Endothelial cell of umbilical vein (primary cell): ENCODE measurements at places on chromosomes 6 and 20.

GRCh38 chr6:70221025-70221714 is 81.7 kb downstream of the COL9A1 start:
- peak; percentile 32 for DNase-seq

DNA sequence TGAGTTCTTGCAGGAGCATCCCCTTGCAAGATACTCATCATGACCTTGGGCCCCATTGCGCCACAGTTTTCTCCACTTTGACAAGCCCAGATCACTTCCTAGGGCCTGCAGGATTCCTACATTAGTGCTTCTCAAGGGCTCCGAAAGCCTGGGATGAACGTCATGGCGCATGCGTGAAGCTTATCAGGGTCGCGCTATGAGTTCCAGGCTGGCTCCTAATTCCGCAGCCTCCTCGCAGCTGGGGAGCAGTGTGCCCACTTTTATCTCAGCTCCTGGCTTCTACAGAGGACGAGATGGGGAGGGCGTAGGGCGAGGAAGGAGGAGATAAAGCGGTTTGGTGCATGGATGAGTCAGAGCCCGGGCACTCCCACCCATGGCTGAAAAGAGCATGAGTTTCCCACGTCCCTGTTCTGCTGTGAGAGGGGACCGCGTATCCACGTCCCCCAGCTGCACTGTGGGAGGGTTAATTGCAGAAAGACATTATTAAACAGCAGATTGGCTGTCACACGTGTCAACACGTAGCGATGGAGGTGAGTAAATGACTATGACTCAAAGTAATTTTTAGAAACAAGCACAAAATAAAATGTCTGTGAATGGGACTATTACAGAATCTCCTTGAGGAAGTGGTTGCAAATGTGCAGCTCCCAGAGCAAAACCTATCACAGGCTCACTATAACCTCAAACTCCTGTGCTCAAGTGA is 72.9 kb upstream of the DSP start:
- peak; percentile 21 for DNase-seq

- no peak for DNase-seq
Observed at GRCh38 chr20:38392356-38392755, 42.8 kb downstream of the SNHG17 start.

GRCh38 chr6:147268254-147268653 is 64.0 kb downstream of the STXBP5 start:
- DNase-seq, result peak; percentile 11

- peak; percentile 83 for DNase-seq
Observed at GRCh38 chr6:84645563-84646266, 118.7 kb downstream of the TBX18 start.

GRCh38 chr20:33773412-33774089 is 37.6 kb upstream of the CHMP4B start:
- DNase-seq, result no peak

DNA sequence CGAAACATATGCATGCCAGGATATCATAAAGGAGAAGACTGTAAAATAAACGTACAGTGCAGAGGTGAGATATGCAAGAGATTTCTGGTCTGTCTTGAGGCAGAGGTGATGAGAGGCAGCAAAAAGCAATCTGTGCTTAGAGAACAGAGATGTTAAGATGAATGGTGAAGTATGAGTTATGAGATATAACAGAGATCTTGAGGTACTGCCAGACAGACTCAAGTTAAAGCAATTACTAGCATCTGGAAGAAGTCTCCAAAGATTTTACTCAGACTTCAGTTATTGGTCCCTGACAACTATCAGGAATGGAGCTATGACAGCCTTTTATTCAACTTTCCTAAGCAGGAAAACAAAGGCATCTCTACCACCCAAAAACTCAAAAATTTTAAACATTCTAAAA is 122.8 kb upstream of the DST start:
- DNase-seq, result no peak

DNA sequence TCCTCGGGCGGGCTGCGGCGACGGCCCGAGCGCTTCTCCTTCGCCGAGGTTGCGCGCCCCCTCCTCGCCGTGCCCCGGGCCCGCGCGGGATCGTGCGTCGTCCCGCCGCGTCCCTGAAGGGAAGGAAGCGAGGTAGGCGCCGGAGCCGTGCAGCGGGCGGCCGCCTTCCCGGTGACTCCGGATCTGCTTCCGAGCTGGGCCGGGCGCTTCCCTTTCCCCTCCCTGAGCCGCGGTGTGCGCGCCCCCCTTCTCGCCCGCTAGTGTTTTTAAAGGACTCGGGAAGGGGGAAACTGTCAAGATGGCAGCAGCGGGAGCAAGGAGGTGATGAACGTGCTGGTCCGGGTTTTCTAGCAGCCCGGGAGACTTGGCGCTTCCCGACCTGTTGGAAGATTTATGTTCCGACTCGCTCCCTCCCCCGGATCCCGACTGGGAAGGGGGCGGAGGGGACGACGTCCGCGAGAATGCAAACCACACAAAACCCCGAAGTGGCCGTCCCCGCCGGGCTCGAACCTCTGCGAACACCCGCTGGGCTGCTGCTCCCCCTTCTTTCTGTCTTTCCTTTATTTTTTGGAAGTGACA is 744 bp upstream of the FOXO3 start:
- DNase-seq, result peak; percentile 85

GRCh38 chr20:8039042-8039441 is 19.5 kb upstream of the TMX4 start:
- no peak for DNase-seq

DNA sequence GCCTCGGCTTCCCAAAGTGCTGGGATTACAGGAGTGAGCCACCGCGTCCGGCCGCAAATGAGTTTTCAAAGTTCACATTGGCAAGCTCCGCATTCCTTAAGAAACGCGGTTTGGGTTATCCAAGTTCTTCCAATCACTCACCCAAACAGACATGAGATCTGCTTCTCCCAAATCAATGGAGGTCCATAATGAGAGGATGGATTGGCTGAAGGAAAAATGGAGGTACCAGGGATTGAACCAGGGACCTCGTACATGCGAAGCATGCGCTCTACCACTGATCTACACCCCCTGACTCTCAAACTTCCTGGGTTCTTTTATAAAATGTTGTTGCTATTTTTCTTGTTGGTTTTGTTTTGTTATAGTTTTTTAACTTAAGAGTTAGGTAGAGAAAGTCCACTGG is 170.0 kb downstream of the GPX5 start:
- DNase-seq, result no peak

- DNase-seq, result no peak
Observed at GRCh38 chr20:6921717-6922386, 154.4 kb downstream of the BMP2 start.

DNA sequence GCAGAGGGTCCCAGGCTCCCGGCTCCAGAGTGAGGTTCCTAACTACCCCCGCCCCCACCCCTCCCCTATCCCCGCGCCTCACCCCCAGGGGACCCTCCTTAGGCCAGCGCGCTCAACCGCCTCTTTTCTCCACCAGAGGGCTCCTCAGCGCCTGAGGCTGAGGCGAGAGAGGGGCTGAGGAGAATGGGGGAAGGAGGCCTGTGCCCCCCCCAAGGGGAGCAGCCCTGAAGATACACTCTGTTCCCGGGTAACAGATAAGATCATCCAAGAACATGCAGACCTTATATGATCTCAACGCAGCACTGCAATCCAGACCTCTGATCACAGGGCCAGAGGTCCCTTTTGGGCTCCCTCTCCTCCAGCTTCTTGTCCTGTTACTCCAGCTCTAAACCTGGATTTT is 43.3 kb upstream of the MRPS10 start:
- DNase-seq, result no peak

DNA sequence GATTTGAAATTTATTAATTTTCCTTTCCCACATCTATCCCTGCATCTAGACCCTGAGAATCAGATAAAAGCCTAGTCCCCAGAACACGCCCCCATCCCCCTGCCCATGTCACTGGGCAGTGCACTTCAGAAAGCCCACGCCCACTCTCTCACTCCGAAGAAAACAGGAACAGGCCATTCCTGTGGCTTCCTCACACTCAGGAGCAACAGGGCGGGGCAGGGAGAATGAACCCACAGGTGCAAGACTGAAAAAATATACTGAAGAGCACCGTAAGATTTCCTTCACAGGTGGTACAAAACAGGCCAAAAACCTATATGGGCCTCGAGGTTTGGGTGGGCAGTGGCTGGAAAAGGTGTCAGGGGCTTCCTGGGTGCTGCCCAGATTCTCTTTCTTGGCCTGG is 3.4 kb downstream of the OXT start:
- no peak for DNase-seq

DNA sequence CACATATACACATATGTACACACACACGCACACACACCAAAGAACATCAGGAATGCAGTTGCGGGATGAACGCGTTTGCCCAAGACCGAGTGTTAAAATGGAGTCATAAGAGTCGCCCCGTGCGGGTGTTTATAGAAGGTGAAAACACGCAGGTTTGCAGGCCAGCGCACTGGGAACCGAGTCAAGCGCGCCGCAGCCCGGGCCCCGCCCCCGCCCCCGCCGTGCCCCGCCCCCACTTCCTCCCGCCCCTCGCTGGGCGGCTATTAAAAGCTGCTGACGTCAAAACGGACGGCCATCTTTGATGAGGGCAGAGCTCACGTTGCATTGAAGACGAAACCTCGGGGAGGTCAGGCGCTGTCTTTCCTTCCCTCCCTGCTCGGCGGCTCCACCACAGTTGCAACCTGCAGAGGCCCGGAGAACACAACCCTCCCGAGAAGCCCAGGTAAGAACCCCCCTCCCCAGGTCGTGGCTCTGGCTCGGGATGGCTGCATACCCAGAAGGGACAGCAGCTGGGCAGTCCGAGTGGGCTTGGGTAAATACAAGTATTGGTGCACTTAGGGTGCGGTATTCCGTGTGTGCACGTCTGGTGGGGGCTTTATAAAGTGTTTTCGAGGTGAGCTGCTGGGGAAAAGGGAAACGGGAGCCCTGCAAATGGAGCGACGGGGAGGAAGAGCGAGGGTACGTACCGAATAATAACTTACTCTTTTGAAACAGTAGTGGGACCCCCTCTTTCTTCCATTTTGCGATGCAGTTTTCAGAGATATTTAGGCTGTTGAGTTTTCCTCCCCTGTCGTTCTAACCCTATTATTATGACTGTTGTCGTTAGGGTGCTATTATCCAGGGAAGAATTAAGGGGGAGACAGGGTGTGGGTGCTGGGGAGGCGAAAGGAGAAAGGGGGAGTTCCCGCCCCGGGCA is at the start of gene SNAP25:
SNAP25 (plus strand) TSS at position 295 of the 916 bp plus-strand sequence. CDS start 56,662 bp downstream, outside the sequence.
- DNase-seq, result peak; percentile 71

DNA sequence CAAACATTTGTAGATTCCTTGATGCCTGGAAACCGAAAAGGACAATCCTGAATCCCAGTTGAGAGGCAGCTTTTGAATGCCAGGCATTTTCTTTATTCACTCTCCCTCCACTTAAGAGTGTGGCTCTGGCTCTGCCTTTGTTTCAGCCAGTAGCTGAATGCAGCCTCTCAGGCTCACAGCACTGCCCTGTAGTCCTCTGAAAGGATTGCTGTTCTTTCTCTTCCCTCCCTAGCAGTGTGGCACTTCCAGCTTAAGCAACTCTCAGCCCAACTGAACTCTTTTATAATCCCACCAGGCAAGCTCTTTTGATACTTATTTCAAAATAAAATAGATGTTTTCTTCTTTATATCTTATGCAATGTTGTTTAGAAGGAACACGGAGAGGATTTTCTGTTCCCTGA is 415.6 kb downstream of the GJA1 start:
- no peak for DNase-seq

DNA sequence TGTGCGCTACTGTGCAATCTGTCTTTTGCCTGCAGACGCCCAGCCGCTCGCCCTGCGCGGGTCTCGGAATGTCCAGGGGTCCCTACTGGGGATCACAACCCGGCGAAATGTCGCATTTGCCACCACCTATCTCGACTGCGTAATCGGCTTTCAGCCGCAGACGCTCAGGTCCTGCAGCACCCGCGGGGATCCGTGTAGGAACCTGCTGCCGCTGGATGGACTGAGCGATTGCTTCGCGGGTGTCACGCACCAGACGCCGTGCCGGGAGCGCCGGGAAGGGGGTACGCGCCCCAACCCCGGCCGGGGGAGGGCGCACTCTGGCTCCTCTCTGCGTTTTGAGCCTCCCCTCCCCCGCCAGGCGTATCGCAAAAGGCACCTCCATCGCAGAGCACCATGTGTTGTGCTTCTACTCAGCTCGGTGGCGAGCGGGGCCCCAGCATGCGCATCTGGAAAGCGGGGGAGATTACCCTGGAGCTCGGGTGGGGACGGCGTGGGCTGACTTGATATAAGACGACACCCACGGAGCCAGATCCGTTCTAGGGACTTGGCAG is 747 bp upstream of the PTPRA start:
- peak; percentile 64 for DNase-seq

DNA sequence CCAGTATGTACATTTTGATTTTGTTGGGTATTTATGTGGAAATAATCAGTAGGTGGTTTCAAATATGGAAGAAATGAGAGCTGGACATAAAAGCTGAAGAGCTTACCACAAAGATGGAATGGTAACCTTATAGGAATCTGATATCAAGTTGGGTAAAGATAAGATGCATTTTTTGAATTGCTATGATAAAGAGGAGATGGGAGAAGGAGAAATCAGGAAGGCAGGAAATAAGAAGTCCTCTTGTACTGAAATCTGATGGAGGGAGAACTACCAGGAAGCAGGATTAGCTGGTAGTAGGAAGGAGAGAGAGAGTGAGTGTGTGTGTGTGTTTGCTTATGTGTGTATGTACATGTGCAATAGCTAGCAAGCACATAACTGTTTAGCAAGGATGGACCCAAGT is 468.4 kb downstream of the PHF3 start:
- DNase-seq, result no peak

GRCh38 chr20:62669249-62669648 is 26.9 kb downstream of the SLCO4A1 start:
- DNase-seq, result no peak

- DNase-seq, result no peak
Observed at GRCh38 chr20:63179687-63180568, 36.0 kb downstream of the YTHDF1 start.

DNA sequence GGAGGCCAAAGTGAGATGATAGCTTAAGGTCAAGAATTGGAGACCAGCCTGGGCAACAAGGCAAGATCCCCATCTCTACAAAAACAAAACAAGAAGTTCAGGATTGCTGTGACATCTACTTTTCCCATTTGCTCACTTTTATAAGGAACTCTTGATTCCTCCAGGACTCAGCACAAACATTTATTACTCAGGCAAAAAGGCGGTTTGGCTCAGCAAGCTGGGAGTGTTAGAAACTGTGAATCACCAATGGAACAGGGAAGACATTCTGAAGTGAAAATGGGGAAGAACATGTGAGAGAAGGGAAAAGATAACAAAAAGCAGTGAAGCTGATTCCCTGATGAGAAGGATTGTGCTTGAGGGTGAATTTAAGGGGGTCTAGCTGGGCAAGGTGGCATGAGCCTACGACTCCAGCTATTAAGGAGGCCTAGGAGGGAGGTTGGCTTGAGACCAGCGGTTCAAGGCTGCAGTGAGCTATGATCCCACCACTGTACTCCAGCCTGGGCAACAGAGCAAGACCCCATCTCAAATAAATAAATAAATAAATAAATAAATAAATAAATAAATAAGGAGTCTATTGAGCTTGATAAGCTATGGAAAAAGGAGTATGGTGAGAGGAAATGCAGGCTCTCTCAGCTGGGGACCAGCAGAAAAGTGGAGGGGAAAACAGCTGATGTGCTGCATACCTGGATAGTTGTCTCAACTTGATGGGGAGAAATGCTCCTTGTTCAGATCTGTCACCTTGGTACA is 65.4 kb upstream of the HDDC2 start:
- DNase-seq, result no peak

GRCh38 chr6:75906871-75907270 is 157.8 kb downstream of the MYO6 start:
- DNase-seq, result no peak
